Transverse colon (tissue), 4 donors: ENCODE measurements at places on chromosomes 7 and 10. TPM values are rescaled to one million over a fixed set of nuclear protein-coding genes. Genes with fewer than 3 reads are reported as not detected.
A peak's percentile ranks its signal among the peaks of the same experiment; 100 is the strongest.

SPRN gene
- total RNA-seq, result not detected

SPDYE8 gene
- not detected for total RNA-seq

MOGAT3 gene
- total RNA-seq, result 56.9 TPM

GRCh38 chr10:14875941-14876340 lies 2.7 kb upstream of the SUV39H2 start:
- no peak overlapping the region for H3K4me3 ChIP-seq
- H3K27me3 ChIP-seq, result no peaks in the 10 kb centered on the region
- peaks cover 14% of the 10 kb centered on the region for H3K4me1 ChIP-seq
- H3K36me3 ChIP-seq, result no peaks in the 10 kb centered on the region
- H3K27ac ChIP-seq, result no peak overlapping the region

POM121C gene
- total RNA-seq, result 76.4 TPM

DNA sequence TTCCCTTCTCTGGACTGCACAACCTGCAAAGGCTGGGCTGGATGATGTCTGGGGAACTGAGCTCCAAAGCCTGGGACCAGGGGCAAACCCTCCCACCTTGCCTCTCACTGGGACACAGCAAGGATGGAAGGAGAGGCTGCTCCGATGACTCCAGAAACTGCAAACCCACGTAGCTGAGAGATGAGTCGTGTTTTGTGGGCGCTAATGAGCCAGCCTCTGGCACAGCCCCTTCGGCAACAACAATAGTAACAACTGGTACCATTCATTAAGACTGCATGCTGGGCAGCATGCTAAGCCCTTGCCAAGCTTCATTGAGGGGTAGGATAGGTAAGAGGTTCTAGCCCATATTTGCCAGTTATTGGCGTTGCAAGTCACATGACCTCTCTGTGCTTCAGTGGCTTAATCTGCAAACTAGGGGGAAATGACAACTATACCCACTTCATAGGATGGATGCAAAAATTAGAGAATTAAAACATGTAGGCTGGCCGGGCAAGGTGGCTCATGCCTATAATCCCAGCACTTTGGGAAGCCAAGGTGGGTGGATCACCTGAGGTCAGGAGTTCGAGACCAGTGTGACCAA lies 145.9 kb downstream of the SH3PXD2A start:
- H3K4me1 ChIP-seq, result no peaks in the 10 kb centered on the region
- no peaks in the 10 kb centered on the region for H3K36me3 ChIP-seq
- DNase-seq, result no peak
- no peak overlapping the region for H3K4me3 ChIP-seq
- H3K27me3 ChIP-seq, result no peaks in the 10 kb centered on the region

DNA sequence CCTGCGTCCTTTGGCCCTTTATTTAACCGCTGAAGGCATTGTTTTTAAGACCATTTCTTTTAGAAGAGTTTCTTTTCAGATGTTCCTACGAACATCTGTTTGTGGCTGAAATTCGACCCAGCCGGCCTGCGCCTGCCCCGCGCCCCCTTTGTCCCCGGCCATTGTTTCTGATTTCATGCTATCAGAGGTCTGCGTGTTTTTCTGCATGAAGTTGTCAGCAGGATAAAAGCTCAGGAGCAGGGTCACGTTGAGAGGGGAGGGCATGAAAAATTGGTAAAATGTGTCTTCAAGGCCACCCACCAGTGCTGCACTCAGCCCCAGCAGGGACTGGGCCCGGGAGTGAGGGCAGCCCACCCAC lies 43.1 kb downstream of the NKX6-2 start:
- no peaks in the 10 kb centered on the region for H3K36me3 ChIP-seq
- no peak for DNase-seq
- no peak overlapping the region for H3K27ac ChIP-seq
- no peaks in the 10 kb centered on the region for H3K27me3 ChIP-seq
- peaks cover 9% of the 10 kb centered on the region for H3K4me1 ChIP-seq

DNA sequence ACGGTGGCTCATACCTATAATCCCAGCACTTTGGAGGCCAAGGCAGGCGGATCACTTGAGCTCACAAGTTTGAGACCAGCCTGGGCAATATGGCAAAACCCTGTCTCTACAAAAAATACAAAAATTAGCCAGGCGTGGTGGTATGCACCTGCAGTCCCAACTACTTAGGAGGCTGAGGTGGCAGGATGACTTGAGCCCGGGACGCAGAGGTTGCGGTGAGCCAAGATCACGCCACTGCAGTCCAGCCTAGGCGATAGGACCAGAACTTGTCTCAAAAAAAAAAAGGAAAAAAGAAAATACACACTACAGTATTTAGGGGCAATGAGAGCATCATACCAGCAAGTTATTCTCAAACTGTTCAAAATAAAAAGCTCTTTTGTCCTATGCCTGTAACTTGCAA lies 59.5 kb downstream of the ABI1 start:
- H3K36me3 ChIP-seq, result no peaks in the 10 kb centered on the region
- no peak for DNase-seq
- H3K4me1 ChIP-seq, result peaks cover 13% of the 10 kb centered on the region
- H3K4me3 ChIP-seq, result no peak overlapping the region

DNA sequence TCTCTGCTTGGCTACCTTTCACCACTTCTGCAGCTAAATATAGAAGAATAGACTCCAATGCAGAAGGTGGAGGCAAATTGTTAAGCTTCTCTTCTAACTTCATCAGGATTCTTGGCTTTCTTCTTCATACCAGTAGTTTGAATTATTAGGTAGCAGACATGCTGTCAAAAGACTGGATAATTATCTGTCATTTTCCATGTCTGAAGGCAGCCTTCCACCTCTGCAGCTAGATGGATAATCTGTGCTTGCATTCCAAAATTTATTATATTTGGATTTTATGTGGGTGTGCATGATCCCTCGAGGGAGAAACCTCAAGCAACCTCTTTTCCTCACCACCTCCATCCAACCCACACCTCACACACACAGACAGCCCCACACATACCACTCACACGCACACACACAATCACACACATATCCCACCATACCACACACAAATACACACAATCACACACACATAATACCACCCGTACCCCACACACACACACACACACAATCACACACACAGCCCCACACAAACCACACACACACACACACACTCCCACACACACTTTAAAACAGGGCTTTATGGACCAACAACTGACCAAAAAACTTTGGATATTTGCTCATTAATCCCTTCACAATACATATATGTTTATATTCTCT lies 145.0 kb downstream of the C7orf25 start:
- H3K27me3 ChIP-seq, result no peaks in the 10 kb centered on the region
- DNase-seq, result no peak
- no peak overlapping the region for H3K27ac ChIP-seq
- no peaks in the 10 kb centered on the region for H3K36me3 ChIP-seq

- no peak overlapping the region for H3K4me3 ChIP-seq
- no peaks in the 10 kb centered on the region for H3K36me3 ChIP-seq
- H3K4me1 ChIP-seq, result no peaks in the 10 kb centered on the region
- H3K27ac ChIP-seq, result no peak overlapping the region
- DNase-seq, result no peak
Measured at GRCh38 chr7:90749262-90749661, 153.1 kb downstream of the CDK14 start.

GRCh38 chr7:108156897-108157605 lies 26.9 kb upstream of the LAMB4 start:
- no peaks in the 10 kb centered on the region for H3K36me3 ChIP-seq
- no peaks in the 10 kb centered on the region for H3K4me1 ChIP-seq
- no peak overlapping the region for H3K4me3 ChIP-seq
- H3K27ac ChIP-seq, result no peak overlapping the region
- H3K27me3 ChIP-seq, result no peaks in the 10 kb centered on the region
- no peak for DNase-seq

GRCh38 chr7:24733414-24734060 lies 23.7 kb downstream of the GSDME start:
- no peak for DNase-seq
- H3K4me1 ChIP-seq, result no peaks in the 10 kb centered on the region
- no peaks in the 10 kb centered on the region for H3K36me3 ChIP-seq
- H3K4me3 ChIP-seq, result no peak overlapping the region

HOXA9 gene
- total RNA-seq, result 130 TPM

SFR1 gene
- 4.0 TPM for total RNA-seq

CDCA7L gene
- 9.0 TPM for total RNA-seq

DNA sequence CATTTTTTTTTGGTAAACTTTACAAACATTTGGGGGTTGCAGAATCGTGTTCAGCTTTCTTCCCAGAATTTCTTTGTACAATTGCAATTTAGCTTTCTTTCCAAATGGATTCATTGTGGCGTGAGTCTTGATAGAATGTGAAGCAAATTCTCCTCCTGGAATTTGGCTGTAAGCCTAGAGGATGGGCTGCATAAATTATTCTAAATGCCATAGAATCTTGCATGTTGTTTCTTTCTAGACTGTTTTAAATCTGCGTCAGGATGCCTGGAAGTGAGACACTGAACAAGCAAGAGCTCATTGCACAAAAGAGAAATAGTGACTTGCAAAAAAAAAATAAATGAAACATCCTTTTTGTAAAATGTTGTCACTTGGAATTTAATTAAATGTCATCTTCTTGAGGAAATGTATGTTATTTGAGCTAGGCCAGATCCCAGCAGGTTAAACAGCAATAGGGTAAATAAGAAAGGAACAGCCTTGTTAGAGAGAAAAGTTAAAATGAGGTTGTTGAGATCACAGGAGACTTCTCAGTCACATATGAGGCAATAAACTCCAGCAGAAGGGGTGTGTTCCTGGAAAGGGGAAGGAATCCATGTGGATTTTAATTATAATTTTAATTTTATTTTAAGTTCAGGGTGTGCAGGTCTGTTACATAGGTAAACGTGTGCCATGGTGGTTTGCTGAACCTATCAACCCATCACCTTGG lies 483.0 kb downstream of the PLXDC2 start:
- no peaks in the 10 kb centered on the region for H3K27me3 ChIP-seq
- DNase-seq, result no peak
- H3K36me3 ChIP-seq, result no peaks in the 10 kb centered on the region

DNA sequence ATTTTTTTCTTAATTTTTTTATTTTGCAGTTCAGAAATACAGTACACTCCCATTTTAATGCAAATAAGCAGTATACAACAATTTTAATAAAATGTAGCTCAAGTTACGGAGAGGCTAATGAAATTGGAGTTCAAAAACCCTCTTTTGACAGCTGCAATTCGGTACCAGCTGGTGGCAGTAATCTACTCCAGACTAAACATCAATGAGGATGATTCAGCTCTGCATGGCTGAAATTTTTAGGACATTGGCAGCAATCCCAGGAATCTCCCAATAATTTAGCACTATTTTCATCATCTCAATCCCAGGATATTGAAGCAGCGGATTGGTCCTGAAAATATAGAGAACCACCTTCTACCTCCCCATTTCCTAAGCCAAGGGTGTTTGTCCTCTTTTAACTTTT lies 278.8 kb downstream of the CACNA2D1 start:
- H3K27ac ChIP-seq, result no peak overlapping the region
- H3K36me3 ChIP-seq, result no peaks in the 10 kb centered on the region
- H3K4me1 ChIP-seq, result no peaks in the 10 kb centered on the region
- no peaks in the 10 kb centered on the region for H3K27me3 ChIP-seq
- H3K4me3 ChIP-seq, result no peak overlapping the region
- no peak for DNase-seq

DNA sequence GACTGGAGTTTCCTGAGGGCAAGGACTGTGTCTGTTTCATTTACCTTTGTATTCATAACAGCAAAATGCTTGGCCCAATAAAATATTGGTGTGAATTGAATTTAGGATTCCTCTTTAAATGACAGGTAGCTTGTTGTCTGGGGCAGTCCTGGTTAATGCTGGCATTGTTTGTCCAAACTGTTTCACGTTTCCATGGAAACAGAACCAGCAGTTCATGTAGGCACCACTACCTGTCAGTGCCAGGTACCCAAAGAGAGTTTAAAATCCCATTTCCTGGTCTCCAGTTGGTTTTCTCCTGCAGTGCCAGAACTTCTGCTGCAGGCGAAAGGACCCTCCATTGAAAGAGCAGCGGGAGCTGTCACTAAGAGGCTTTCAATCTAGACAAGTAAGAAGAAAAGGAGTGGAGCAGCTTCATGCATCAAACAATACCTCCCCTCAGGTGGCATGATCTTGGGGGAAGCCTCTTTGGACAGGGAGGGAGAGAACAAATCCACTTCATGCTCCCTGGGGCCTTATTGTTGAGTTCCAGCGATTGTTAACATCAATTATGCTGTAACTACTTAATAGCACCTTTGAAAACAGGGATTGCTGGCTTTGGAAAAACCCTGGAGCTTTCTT lies 109.6 kb downstream of the KIF20B start:
- no peak overlapping the region for H3K27ac ChIP-seq
- DNase-seq, result no peak

CUZD1 gene
- total RNA-seq, result not detected

DNA sequence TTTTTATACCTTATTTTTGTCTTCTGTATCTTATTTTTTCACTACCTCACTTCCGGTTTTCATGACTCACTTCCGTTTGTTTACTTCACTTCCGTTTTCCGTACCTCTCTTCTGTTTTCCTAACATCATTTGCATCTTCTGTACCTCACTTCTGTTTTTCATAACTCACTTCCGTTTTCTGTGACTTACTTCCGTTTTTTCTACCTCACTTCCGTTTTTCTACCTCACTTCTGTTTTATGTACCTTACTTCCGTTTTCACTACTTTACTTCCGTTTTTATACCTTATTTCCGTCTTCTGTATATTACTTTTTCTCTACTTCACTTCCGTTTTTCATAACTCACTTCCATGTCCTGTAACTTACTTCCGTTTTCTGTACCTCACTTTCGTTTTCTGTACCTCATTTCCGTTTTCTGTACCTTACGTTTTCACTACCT lies 492.5 kb upstream of the AKR1E2 start:
- no peaks in the 10 kb centered on the region for H3K4me1 ChIP-seq
- H3K27ac ChIP-seq, result no peak overlapping the region
- H3K4me3 ChIP-seq, result no peak overlapping the region
- H3K27me3 ChIP-seq, result no peaks in the 10 kb centered on the region

SLC16A9 gene
- total RNA-seq, result 16.5 TPM

GRCh38 chr7:33904681-33905388 lies 504 bp upstream of the BMPER start:
- DNase-seq, result peak; percentile 8
- H3K27ac ChIP-seq, result peak overlapping the region; percentile 73
- H3K4me1 ChIP-seq, result peaks cover 12% of the 10 kb centered on the region
- no peaks in the 10 kb centered on the region for H3K36me3 ChIP-seq
- peaks cover 71% of the 10 kb centered on the region for H3K27me3 ChIP-seq

DNA sequence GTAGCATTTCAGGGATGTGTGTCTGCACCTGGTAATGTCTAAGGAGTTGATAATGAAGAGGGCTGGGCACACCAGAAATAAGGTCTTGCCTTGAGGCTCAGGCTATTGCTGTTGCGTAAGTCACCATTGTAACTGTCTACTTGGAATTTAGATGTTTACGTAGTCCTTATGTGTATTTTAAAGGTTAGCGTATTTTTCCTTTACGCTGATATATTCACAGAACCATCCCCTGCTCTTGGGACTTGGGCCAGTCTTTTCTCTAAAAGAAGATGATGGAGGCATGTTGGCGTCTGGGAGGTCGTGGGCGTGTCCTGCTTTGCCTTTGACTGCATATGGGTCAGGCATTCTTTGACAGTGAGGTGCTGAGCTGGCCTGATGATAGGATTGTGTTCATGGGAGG lies 14.7 kb downstream of the WDR37 start:
- H3K27me3 ChIP-seq, result no peaks in the 10 kb centered on the region
- H3K36me3 ChIP-seq, result no peaks in the 10 kb centered on the region
- no peak overlapping the region for H3K27ac ChIP-seq
- DNase-seq, result no peak
- H3K4me1 ChIP-seq, result peaks cover 5% of the 10 kb centered on the region

- no peak overlapping the region for H3K4me3 ChIP-seq
- peaks cover 13% of the 10 kb centered on the region for H3K4me1 ChIP-seq
- H3K27ac ChIP-seq, result no peak overlapping the region
- no peaks in the 10 kb centered on the region for H3K27me3 ChIP-seq
- no peaks in the 10 kb centered on the region for H3K36me3 ChIP-seq
Measured at GRCh38 chr10:48707472-48707871, 22.8 kb downstream of the WDFY4 start.

GRCh38 chr7:30887464-30887872 lies 24.2 kb upstream of the AQP1 start:
- H3K27me3 ChIP-seq, result no peaks in the 10 kb centered on the region
- no peaks in the 10 kb centered on the region for H3K36me3 ChIP-seq
- no peak overlapping the region for H3K27ac ChIP-seq
- H3K4me3 ChIP-seq, result no peak overlapping the region
- no peak for DNase-seq
- no peaks in the 10 kb centered on the region for H3K4me1 ChIP-seq
